T47D (cell line): ENCODE measurements at places on chromosomes 5 and 9.
A peak's percentile ranks its signal among the peaks of the same experiment; 100 is the strongest.

GRCh38 chr5:170466988-170467707 lies 36.7 kb upstream of the KCNIP1 start:
- DNase-seq: no peak

DNA sequence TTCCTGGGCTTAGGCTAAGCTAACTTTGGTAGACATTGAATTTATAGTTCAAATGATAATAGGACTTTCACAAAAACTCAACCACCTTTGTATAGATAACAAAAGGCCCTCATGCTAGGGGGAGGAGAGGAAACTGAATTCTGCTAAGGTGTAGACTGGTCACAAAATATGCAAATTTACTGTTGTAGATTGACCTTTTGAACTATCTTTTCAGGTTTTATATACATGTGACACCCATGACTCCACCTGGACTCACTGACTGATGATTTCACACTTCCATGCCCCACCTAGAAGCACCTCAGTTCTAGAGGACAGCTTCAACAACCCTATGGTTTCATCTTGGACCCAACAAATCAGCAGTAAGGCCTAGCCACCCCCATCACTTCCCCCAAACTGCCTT lies 165.7 kb downstream of the CEMIP2 start:
- no peak for DNase-seq

DNA sequence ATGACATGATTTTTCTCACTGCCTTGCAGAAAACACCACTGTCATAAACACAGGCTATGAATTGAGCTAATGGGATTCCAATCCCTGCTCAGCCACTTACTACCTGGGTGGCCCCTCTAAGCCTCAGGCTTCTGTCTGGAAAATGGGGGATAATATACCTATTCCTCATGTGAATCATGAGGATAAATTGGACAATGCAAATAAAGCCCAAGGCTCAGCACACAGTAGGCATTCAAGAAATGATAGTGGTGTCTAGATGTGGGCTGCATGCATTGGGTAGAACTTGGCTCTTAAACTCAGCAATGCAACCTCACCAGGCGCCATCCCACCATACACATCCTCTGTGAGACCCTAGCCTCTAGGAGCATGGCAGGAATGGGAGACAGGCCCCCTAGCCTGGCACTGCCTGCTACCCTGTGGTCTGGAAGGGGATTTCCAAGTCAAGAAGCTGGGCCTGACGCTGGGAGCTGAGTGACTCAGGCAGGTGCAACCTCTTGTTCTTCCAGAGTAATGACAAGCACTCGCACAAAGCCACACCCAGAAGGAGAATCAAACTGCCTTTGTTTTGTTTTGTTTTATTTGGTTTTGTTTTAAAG lies 2.3 kb upstream of the TNIP1 start:
- DNase-seq: no peak

DNA sequence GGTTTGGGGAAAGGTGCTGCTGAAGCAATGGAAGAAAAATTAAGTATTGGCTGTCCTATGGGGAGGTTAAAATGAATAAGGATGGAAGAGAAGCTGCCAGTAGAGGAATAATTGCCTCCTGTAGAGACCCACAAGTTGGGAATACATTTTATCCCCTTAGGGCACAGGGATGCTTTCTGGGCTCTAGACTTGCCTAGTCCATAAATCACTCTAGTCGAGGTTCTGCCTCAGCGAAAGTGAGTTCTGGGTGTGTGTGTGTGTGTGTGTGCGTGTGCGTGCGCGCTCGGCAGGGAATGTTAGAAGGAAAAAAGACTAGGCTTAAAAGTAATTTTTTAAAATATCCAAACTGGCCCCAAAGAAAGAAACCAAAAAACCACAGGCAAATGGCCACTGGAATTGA lies 291.6 kb downstream of the DOCK8 start:
- DNase-seq: no peak

DNA sequence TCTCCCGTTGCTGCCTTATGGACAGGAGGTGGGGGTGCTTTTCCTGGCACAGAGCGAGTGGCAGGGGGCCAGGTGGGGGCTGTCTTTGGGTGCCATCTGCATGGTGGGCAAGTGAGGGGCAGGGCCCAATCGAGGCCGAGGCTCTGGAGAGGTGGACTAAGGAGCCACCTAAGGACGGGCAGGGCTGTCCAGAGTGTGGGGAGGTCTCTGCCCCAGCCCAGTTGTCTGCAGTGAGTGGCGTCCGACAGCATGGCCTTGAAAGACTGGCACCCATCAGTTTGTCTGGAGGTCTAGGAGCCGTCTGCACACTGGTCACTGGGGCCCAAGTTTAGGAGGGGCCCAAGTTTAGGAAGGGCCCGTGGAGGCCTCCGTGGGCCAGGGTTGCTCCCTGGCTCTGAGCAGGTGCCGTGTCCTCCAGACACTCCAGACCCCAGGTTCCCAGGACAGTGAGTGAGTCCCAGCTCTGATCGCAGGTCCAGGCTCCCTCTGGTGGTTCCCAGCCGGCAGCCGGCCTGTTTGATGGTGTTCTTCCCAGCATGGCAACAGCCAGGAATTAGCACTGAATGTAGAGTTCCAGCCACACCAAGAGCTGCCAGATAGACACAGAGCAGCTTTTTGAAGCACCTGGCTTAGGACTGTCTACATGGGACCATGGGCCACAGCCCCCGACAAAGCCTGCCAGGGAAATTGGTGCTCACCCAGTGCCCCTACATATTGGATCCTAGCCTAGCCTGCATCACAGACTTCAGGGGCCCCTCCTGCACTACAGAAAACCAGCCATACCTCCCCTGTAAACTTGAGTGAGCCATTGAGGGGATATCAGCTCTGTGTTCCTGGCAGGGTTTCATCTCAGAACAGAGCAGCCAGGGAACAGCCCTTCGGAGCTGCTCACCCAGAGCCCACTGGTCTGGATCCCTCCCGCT lies 120.9 kb downstream of the WNK2 start:
- peak; percentile 71 for DNase-seq

GRCh38 chr9:89952401-89952800 lies 347.6 kb downstream of the GADD45G start:
- DNase-seq: no peak

DNA sequence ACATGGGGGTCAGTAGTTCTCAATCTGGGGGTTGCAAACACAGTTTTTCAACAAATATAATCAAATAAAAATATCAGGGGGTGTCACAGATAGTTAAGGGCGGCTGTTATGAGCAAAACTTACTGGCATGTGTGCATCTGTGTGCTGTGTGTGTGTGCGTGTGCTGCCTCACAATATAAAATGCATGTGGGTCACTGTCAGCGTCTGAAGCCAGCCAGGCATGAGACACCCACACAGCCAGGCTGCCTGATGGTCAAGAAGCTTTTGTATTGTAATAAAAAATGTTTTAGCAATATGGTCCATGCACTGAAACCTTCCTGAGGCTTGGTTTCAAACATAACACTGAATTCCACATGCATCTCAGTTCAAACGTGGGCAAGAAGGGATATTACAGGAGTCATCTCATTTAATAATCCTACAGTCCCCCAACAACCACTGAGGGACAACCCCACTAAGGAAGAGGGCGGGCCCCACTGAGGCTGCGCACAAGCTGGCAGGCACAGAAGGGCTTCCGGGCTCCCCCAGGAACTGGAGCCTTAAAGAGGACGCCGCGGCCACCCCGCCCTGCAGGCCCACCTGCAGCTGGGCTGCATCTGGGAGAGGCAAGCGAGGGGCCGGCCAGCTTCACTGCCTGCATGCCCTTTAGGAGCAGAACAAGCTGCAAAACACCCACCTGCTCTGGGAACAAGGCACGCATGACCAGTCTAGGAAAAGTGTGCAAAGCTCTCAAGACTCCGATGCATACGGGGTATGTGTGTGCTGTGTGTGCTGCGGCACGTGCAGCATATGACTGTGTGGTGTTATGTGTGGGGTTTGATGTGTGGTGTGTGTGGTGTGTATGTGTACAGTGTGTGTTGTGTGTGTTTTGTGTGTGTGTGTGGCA lies 14.1 kb downstream of the SEMA4D start:
- no peak for DNase-seq

DNA sequence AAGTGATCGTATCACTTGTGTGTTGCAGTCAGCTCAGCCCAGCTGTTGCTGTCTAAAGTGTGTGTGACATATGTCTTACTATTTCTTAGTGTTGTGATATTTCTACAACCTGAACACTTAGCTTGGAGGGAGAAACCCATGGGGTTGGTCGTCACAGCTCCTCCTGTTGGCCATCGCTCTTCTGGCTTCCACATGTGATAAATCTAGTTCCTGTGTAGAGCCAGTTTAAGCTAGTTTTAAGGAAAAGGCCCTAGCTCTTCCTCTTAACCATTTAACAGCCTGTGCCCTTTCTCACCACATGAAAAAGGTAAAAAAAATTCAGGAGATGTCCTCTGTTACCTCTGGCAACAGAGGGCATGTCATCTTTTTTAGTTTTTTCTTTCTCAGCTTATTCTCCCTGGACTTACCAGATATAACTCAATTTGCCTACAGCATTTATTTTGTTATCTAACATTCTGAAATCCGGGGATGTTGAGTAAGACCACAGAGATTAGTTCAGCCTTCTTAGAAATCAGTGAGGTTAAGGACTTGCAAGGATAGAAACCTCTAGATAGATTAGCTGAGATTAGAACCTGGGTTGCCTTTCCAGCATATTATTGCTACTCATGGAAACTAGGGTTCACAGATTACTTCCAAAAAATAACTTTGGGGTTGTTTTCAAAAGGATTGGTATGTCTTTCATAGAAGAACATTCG lies 100.4 kb downstream of the GAPVD1 start:
- DNase-seq: no peak

DNA sequence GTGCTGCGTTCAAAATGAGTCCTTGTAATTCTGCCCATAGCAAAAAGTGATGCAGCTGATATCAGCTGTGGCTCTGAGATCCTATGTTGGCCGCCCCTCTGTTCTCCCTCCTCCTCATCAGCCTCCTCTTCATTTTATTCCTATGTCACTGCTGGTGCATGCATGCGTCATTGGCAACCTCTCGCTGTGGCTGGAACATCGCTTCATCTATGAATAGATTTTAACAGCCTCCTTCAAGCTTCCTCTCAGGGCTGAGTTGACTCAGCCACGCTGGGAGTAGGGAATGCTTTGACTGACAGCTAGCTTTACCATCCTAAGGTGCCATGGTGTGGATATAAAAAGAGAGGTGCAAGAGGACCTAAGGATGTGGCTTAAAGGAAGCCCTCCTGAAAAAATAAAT lies 303.5 kb downstream of the PLK2 start:
- DNase-seq: no peak

- no peak for DNase-seq
Measured at GRCh38 chr9:115237385-115237998, 119.5 kb upstream of the TNC start.

GRCh38 chr9:94534901-94535300 lies 20.0 kb upstream of the PCAT7 start:
- no peak for DNase-seq

- no peak for DNase-seq
Measured at GRCh38 chr5:150202501-150202900, 12.6 kb downstream of the SLC6A7 start.

- no peak for DNase-seq
Measured at GRCh38 chr9:27799326-27799725, 226.0 kb upstream of the C9orf72 start.

GRCh38 chr9:120715389-120715924 lies 1.2 kb upstream of the MEGF9 start:
- no peak for DNase-seq

DNA sequence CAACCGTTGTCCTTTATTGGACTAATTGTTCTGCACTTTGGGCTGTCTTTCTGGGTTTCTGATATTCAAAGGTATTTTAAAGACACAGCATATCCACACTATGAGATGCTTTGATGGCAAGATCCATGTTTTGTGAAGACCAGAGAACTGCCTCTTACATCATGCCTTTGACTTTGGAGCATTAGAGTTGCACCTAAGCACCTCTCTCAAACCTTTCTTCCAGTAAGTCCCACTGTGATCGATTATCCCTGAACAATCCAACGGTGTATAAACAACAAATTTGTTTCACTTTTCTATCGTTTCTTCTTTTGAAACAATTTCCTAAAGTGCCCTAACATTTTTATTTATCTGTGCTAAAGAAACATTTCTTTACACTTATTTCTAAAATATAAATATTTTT lies 144.4 kb downstream of the KCTD16 start:
- DNase-seq: no peak

DNA sequence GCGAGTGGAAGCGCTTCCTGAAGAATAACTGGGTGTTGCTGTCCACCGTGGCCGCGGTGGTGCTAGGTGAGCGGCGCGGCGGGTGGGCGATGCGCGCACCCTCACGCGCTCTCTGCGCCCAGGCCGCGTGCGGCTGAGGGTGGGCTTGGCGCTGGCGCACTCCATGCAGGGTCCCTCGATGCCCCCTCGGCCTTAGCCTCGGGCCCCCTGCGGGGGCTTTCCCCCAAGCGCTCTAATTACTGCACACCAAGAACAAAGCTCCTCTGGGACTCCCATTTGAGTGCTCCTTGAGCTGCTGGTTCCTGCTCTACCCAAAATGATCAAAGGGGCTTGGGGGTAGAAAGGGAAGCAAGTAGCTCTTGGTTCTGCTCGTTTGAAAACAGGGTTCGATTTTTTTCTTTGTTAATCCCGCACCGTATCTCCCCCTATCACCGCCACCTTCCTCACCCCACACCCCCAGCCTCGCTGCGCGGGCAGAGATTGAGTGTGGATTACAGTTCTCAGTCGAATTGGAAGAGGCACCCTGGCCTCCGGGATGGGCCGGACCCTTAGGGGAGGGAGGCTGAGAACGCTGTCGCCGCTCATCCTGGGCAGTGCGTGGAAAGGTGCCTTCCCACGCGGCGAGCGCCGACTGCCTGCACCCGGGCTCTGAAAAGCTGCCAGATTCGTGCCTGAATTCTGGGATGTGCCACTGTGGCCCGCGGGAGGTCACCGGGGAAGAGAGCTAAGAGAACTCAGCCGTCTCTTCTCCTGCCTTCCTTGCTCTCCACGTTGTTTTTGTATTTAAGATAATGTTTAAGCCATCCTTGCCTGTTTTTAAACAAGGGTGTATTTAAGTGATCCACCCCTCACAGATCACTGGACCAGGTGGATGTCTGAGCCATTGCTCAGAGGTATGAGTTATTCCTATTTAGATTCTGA lies 697 bp downstream of the SLC1A1 start:
- DNase-seq: no peak

DNA sequence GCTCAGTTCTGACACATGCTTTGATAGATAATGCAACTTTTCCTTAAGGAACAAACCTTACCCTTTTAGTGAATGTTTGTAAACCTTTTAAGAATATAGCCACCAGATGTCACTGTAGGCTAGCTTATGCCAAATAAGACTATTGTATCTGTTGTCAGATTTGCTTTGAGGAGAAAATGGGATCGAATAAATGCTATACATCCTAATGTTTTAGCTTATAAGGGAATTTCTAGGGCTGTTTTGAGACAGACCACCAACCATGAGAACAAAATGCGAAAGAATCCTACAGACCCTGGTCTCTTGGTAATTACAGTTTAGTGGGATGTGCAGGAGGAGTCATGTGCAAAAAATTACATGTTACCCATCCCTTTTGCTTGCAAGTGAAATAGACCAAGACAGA lies 127.6 kb upstream of the NMUR2 start:
- peak; percentile 82 for DNase-seq
